ENCODE measurements at places on chromosomes 5 and 9.
A peak's percentile ranks its signal among the peaks of the same experiment; 100 is the strongest.

GRCh38 chr5:12245429-12245828 is 341.2 kb upstream of the CTNND2 start:
- DNase-seq, result peak; percentile 47

DNA sequence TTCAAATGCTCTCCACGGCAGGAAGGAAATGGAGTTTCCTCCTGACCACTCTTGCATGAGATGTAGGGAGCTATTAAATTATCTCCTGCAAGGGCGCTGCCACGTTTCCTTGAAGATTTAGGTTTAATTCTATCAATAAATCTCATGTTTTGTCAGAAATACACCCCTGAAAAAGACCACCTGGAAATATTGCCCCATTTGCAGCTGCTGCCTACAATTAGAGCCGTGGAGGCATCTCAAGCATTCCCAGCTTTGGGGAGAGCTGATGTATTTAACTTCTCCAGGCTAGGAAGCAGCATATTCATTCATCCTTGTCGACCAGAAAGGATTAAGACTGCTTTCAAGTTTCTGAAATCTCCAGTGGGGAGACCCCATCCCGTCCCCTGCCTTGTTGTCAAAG is 40.5 kb downstream of the CCNJL start:
- no peak for DNase-seq

- no peak for DNase-seq
These were observed 9.4 kb upstream of the BTF3 start for GRCh38 chr5:73488806-73489205.

DNA sequence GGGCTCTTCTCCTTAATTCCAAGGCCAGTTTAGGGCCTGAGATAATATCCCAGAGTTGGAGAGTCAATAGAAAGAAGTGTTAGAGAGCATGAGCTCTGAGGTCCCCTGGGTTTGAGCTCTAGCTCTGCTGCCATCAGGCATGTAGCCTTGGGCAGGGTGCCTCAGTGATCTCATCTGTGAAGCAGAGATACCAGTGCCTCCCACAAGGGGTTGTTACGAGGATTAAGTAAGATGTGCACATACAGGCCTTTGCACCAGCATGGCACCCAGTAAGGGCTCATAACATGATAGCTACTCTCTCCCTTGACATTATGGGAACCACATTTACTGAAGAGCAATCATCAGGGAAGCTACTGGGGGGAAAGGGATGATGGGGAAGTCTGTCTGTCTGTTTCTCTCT is 265.7 kb downstream of the HSPA4 start:
- no peak for DNase-seq

DNA sequence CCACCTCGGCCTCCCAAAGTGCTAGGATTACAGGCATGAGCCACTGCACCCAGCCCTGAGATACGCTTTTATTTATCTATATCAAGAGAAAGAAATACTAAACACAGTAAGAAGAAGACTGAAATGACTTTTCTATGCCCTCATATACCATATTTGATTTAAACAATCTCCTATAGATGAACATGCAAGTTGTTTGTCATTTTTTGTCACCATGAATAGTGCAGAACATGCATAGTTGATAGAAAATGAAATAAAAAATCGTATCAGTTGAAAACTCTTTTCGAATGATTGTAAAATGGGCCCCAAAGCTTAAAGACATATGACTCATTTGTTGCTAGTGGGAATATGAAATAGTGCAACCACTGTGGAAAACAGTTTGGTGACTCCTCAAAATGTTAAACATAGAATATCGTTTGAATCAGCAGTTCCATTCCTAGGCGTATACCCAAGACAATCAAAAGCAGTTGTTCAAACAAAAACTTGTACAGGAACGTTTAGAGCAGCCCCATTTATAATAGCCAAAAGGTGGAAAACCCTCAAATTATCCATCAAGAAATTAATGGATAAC is 61.4 kb upstream of the ANKH start:
- DNase-seq, result no peak

- DNase-seq, result peak; percentile 34
These were observed 111.2 kb upstream of the IL12B start for GRCh38 chr5:159441441-159441840.

GRCh38 chr5:55554585-55555202 is 19.9 kb upstream of the PLPP1 start:
- no peak for DNase-seq

- no peak for DNase-seq
These were observed 1216.5 kb upstream of the CDH9 start for GRCh38 chr5:28254846-28255245.

- DNase-seq, result no peak
These were observed 189.8 kb downstream of the DRD1 start for GRCh38 chr5:175254155-175254554.

DNA sequence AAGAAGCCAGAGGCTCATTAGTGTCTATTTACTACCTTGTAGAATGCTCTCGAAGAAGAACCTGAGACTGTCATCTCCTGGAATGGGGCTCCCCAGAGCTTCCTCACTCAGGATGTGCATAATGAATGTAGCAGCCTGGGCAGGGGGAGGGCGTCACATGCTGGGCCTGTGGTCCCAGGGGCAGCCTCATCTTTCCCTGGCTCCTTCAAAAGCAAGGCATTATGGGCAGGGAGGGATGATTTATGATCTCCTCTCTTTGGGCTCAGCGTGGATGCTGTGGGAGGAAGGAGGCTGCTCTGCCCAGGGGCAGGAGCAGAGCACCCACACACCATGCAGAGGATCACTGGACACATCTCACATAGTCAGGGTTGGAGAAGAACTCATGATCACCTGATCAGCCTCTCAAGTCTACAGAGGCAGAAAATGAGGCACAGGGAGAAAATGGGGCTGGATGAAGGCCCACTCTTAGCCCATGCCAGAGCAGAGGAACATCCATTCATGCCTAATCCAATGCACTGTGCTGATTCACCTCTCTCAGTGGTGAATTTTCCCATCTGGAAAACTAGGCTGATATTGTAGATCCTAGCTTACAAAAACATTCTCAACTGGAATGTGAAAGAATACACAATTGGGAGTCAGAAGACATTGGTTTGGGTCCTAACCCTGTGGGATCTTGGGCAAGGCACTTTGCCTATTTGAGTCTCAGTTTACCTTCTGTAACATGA is 173.7 kb downstream of the CARTPT start:
- DNase-seq, result no peak

GRCh38 chr9:16784002-16784401 is 86.5 kb downstream of the BNC2 start:
- no peak for DNase-seq

DNA sequence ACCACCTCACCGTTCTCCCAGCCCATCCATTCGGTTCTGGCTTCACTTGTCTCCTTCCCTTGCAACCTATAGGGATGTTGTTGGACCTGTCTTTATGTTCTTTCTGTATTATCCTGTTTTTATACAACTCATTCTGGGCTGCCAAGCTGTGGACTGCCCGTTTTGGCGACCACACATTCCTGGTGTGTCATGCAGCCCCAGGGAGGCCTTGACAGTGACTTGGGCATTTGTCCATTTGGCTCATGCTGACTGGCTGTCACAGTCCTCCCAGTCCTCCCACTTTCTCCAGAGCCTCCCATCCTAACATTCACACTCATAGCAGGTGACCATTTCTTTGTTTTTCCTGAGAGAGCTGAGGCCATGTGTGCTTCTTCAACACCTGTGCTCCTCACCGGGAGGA is 136.4 kb downstream of the SLF1 start:
- no peak for DNase-seq

GRCh38 chr9:93896093-93896492 is 59.1 kb downstream of the BARX1 start:
- DNase-seq, result no peak

- no peak for DNase-seq
These were observed 29.4 kb downstream of the HACD4 start for GRCh38 chr9:21002040-21002439.

DNA sequence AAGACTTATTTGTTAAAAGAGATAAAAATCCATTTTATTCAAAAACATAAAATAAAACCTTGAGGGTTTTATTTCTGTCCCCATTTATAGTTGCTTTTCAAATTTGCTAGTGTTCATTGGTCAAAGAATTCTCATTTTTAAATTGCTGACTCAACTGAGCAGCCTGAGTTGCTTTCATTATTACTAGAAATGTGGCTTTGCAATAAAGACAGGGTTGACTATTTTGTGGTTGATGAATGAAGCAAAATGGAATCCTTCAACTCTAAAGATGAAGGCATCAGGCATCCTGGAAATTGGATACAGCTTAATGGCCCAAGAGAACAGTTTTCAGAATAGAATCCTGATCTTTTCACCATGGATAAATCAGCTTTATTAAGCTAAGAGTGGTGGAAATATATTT is 23.9 kb upstream of the PPP3R2 start:
- DNase-seq, result no peak

DNA sequence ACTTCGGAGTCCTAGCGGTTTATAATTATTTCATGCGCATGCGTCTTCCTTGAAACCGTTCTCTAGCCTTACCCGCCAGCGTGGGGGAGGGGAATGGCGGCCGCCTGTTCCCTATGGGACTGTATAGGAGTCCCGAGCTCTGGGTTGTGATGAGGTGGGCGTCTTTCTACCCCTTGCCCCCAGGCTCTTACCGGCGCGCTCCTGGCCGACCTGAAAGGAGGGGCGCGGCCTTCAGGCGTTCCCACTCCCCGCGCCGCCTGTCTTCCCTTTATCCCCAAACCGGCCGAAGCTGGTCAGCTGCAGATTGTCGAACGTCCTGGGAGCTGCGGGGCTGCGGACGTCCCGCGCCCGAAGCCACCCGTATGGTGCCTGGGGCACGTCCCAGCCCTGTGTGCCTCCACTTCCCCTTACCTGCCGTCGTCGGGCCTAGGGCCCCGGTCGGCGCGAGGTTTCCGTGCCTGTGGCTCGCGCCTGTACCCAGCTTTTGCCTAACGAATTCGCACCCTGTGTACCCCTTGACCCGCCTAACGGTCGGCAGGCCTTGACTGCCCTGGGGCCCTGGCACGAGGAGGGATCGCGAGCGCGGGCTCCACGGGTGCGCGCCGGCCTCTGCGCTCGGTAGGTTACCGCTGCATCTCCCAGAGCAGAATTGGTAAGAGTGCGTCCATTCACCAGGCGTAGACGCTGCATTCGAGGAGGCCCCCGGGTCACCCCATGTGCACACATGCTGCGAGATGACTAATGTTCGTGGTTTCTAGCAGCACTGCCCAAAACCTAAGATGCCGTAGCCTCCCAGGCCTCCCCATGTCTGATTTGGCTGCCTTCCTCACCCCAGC is 653 bp upstream of the HNRNPH1 start:
- peak; percentile 91 for DNase-seq

DNA sequence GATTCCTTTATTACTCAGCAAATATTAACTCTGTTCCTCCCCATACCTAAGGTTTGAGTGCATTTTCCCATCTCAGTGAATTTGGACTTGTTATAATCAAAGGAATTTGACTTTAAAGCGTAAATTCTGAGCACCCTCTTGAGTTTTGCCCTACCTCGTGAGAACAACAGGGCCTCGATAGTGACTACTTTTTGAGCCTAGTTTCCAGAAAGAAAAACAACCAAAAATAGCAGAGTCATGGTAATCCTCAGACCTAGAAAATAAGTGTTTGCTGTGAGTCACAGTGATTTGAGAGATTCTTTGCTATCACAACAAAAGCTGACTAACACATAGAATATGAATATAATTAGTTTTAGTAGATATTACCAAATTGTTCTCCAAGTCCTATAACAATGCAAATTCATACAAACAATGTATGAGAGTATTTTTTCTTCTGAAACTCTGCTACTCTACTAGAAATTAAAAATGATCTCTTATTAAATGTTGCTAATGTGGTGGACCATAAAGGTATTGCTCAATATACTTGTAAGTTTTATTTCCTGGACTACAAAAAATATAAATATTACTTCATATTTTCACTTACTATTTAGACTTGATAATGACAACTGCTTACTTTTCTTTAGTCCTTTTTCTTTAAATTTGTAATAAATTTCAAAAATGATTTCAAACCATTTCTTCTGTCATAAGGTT is 759.7 kb downstream of the BRINP1 start:
- peak; percentile 48 for DNase-seq

DNA sequence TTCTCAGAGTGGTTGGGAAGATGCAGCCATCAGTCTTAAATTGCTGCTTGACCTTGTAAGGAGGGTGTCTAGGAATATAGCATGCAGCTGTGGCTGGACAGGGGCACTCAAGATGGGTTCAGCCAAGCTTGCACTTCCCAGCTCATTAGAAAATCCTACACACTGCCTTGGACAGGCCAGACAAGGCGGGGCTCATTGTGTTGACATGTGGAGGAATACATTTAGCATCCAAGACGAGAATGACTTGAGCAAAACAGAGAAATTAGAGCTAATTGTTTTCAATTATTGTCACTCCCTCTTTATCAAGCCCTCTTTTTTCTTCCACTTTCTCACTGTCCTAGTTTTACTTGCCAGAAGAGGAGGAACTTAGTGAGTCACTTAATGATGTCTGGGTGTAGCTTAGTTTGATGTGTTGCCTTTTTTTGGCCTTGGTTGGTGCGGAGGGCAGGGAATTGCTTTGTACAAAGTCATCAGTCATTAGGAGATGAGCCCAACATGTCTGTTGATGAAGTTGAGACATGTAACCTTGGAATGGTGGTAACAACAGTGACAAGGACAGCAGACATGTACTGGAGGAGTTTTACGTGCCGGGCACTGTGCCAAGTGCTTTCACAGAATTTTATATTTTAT is 1219.3 kb upstream of the WWC1 start:
- DNase-seq, result peak; percentile 12

DNA sequence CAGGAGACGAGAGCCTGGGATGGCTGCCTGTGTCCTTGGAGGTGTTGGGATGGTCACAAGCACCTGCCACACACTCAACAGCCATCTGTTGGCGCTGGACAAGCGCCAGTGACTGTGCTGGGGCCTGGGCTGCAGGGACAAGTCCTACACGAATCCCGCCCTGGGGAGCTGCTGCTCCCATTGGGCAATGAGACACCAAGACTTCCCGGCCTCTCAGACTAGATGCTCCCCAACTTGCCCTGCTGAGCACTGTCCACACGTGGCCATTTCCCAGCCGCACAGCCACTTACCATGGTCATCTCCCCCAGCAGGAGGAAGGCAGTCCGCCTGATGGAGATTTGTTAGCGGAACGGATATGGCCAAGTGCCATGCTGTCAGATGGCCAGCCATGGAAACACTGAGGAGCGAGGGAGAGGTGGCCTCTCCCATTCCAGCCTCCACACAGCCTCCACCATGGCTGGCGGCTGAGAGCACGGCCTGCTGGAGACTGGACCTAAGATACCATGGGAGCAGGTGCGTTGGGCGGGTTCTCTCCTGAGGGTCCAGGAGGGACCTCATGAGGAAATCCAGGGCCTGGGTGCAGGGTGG is 43.9 kb downstream of the PRRT1B start:
- DNase-seq, result no peak

- peak; percentile 20 for DNase-seq
These were observed 45.5 kb downstream of the FOCAD start for GRCh38 chr9:20729523-20729922.

- DNase-seq, result peak; percentile 85
These were observed 27.8 kb downstream of the NFIL3 start for GRCh38 chr9:91395553-91396471.

GRCh38 chr5:89830691-89831090 is 578.9 kb downstream of the CETN3 start:
- no peak for DNase-seq

DNA sequence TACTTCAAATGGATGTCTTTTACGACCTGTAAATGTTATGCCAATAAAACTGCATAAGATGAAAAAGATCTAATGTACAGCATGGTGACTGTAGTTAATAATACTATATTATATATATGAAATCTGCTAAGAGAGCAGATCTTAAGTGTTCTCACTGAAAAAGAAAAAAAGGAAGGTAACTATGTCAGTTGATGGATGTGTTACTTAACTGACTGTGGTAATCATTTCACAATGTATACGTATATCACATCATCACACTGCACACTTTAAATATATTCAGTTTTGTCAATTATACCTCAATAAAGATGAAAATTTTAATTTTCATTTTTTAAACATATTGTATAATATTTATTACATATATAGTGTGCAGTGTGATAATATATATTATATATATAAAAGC is 31.9 kb downstream of the THBS4 start:
- DNase-seq, result no peak
